NCI-H82 (cell line): ENCODE measurements at places on chromosomes 5 and 9.

DNA sequence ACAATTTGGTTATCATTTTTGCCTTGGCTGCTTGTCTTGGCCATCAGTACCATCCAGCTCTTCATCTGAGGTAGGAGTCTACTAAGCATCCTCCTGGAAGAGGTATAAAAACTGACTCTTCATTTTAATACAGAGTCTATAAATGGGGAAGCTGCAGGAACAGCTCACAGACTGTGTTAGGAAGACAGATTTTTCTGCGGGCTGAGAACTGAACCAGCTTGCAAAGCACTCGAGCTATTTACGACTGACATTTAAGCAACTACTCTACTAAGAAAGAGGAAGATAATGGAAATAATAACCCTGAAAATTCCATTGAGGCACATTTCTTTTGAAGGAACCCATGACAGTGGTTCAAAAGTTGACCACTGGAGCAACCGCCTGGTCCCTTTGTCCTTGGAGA, 314.5 kb upstream of the RFX3 start:
- no peak for DNase-seq

- DNase-seq, result no peak
These were observed 7.5 kb upstream of the PLCXD3 start for GRCh38 chr5:41517909-41518308.

DNA sequence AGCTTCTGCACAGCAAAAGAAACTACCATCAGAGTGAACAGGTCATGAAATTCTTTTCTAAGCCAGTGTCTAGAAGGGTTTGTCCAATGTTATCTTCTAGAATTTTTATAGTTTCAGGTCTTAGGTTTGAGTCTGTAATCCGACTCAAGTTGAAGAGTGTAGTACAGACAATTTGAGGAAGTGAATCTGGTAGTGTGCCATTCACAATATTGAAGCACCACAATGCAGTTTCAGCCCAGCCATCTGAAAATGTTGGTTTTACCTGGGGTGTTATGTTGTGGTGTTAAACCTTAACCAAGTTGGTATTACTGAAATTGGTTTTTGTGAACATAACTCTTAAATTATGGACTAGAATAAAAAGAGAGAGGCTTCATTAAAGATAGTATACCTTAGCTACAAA, 77.2 kb downstream of the ADAMTS16 start:
- no peak for DNase-seq

- no peak for DNase-seq
These were observed 10.6 kb upstream of the SLC2A6 start for GRCh38 chr9:133489253-133490190.

GRCh38 chr5:170365011-170365410, 24.2 kb downstream of the KCNMB1 start:
- DNase-seq, result no peak

GRCh38 chr5:107541400-107541799, 129.3 kb downstream of the EFNA5 start:
- DNase-seq, result no peak
